ENCODE measurements at places on chromosomes 3 and 15.

- DNase-seq: no peak
Observed at GRCh38 chr3:156633335-156633734, 41.1 kb upstream of the TIPARP start.

- DNase-seq: no peak
Observed at GRCh38 chr15:74454764-74455500, 6.0 kb downstream of the UBL7 start.

DNA sequence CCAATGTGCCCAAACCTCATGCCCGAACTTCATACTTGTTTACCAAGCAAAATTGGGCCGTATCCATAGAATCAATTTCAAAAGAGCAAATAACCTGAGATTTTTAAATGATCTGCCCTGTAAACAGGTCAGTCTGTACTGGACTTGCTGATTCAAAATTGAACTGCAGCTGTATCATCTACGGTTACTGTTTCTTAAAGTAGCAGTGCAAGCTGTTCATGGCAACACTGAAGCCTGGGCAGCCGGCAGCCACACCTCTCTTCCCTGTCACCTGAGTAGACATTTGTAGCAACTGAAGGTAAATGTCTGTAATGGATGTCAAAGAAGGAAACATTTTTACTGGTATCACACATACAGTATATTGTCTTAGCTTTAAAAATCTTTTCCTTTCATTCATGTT is 10.6 kb downstream of the EIF4E3 start:
- no peak for DNase-seq

DNA sequence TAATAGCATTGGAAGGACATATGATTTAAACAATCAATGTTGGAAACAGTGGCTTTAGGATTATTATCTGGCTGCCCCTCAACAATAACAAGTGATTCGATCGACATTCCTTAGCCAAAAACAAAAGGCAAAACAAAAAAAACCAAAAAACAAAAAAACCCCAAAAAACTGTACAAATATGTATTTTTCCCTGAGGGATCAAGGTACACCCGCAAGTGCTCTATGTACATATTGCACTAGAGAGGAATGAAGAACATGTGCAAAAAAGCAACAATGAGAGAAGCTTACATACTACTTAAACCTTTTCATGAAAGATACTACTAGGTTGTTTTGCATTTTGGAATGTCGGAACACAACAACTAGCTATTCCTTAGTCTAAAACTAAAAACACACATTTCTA is 14.2 kb upstream of the ICE2 start:
- DNase-seq: no peak

DNA sequence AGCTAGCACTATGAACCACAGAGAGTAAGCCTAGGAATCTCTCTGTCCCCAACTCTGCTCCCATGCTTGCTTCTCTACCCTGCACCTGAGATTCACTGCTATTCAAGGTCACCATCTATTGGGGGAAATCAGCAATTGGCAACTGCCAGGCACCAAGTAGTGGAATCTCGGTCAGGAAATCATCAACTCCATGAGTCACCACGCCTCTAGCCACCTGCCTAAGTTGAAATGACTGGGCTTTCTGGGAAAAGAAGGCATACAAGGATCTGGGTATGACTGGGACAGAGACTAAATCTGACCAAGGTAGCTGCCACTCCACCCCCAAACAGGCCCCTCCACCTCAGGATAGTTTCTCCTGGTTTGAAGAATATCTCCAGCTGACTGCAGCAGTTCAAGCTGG is 464.1 kb upstream of the CBLB start:
- DNase-seq: peak; percentile 25

DNA sequence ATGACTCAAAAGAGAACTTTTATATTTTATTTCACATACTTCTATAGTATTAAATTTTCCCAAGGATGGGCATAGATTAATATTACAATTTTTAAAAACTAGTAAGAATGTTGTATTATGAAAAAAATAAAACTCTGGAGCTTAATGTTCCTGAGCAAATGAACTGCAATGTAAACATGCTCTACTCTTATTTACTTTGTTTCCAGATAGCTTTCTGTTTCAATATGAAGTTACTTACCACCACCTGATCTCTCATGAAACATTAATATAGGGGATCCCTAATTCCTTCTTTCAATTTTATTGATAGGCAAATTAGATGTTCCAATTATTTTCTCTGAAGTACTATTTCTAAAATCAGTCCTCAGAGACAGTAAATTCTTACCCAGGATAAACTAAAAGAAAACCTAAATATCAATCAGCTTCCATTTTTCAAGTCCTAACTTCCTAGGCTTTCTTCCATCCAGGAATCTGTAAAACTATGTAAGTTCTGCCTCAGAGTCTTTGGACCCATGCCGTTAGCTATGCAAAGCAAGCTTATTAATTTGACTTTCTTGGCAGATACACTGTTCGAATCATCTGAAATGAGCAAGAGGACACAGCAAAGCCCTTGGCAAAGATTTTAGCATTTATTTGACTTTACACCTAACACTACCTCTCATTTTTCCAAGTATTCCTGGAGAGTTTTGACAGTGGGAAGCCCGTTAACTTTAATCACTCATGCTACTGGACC is 93.2 kb downstream of the PLCH1 start:
- no peak for DNase-seq

DNA sequence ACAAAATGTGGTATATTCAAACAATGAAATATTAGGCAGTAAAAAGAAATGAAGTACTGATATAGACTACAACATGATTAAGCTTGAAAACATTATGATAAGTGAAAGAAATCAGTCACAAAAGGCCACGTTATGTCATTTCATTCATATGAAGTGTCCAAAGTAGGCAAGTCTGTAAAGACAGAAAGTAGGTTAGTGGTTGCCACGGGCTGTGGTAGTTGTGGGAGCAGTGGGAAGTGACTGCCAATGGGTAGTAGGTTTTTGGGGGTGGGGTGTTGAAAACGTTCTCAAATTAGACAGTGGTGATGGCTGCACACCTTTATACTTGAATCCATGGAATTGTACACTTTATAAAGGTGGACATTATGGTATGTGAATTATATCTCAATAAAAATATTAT is 12.1 kb downstream of the GALNT15 start:
- no peak for DNase-seq

DNA sequence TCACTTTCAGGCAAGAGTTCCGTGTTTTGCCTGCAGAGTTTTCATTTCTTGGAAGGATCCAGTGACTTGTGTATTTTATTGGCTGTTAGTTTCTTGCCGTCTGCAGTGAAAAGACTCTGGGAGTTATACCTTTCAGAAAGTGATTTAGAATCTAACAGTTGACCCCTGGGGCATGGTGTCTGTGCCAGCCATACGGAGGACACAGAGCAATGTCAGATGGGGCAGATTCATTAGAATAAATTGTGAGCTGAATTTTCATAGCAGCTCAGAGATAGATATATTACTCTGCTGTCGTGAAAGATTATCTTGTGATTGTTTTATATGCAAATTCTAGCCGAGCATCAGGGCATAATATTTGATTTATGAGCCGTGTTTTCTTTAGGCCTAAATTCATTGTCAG is 131.6 kb downstream of the SV2B start:
- DNase-seq: no peak

DNA sequence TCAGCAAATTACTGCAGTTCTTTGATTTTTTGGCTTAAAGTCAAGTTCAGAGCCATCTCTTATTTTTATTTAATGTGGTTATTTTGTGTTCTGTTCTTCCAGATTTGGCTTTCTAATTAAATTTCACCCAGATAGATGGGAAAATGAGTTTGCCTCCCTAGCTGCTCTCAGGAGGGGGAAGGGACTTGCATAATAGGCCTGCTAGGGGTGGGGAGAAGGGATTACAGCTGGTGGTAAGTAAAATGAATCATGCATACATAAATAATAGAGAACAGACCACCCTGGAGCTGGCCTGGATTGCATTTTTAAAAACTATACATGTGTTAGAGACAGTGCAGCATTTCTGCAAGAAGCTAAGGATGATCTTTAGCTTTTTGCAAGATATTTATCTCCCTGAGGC is 3.9 kb upstream of the PXYLP1 start:
- DNase-seq: no peak

DNA sequence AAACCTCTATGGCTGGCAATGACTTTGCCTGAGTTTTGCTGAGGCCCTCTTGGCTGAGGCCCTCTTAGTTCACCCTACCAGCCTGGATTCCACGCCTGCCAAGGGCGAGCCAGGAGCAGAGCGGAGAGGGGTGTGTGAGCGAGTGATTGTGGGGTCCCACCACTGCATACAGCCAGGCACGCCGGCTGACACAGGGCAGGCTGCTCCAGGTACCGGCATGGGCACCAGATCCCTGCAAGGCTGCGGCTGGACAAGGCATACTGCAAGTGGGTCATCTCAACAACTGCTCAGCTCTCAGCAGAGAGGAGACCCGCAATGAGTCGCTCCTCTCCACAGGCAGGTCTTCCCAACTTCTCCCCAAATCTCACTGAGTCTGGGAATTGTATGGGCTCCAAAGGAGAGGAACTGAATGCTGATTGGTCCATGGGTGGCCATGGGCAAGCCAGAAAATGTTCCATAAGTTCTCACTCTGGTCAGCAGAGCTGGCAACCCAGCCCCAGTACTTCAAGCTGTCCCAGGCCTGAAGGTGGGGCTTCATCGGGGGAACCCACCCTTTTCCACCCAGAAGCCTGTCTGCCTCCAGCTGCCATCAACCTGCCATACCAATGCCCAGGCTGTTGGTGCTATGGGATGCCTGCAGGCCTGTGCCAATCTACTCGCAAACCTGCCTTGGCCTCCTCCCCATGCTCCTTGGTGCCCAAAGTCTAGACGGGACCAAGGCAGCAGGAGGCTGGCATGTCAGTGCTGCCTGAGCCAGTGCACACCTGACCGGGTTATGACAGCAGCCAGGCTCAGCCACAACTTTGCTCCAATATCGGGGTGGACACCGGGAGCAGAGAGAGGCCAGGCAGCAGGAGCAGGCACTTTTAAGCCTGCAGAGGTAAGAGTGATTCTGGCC is 1273.6 kb upstream of the GBE1 start:
- no peak for DNase-seq

All from activated naive CD4-positive, alpha-beta T cell treated with anti-CD3 and anti-CD28 coated beads, Interleukin-2, amount 50 U/mL, for 16 hours (primary cell).